Left renal pelvis (tissue), 4 donors: ENCODE measurements at places on chromosomes 2 and 18.

DNA sequence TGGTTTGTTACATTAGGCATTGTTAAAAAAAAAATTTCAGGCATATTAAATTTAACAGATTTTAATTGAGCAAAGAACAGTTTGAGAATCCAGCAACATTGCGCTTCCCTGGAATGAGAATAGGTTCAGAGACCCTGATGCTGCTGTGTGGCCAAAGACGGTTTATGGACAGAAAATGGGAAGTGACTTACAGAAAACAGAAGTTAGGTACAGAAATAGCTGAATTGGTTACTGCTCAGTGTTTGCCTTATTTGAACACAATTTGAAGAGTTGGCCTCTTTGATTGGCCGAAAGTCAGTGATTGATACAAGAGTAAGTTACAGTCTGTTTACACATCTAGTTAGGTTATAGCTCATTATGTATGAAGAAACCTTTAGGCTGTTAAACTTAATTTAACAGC, 6.0 kb upstream of the NEDD4L start:
- DNase-seq = no peak

DNA sequence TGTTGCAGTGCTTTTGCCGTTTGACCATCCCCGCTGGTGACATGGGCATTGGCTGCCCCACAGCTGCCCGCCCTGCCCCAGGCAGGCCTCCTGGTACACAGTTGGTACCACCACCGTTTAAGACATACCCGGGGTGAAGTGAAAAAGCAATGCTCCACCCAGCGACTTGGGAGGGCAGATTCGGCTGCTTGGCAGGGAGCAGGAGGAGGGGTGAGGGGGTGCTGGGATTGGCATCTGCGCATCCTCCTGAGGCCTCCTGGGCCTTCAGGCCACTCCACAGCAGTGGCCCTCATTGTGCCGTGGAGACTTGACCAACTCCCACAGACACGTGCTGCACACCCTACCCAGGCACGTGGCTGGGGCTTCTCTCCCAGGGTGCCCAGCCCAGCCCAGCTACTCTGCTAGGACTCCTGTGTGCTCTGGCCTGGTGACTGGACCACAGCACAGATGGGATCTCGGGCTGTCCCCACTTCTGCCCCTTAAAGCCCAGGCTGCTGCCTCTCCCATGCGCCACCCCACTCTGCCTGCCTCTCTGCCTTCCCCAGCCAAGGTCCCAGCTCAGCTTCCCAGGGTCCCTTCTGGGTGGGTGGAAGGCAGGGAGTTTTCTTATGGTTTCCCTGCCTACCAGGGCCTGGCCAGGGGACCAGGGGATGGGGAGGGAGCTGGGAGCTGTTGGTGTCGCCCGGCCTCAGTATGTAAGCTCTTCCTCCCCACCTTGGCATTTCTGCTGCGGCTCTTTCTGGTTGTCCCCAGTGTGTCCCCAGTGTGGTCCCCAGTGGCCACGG, 157.0 kb upstream of the HS6ST1 start:
- no peak for DNase-seq

DNA sequence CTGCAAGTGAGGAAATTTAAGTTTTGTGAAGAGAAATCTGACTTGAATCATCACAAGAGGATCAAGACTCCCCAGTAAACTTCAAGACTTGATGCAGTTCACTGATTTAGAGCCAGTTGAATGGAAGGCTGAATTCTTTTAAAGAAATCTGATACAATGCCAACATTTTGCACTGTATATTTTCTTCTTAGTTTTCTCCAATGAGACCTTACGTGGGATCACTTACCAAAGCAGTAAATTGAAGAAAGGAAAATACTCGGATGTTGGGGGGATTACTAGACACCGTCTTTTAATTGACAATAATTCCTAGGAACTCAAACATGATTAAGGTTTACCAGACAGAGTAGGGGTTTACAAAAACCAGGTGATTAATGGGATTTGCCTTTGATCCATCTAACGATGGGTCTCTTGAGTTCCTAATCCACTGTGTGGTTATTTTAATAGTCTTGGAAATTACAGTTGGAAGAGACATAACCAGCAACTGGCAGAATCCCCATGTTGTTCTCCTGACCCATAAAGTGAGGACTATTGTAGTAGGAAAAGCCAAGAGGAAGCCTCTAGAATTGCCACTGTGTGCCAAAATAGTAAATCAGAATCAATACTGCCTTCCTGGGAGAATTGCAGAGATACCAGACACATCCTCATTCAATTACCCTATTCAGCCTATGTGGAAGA, 354.5 kb downstream of the PID1 start:
- DNase-seq = no peak

- no peak for DNase-seq
Observed at GRCh38 chr18:22504251-22505030, 86.7 kb upstream of the CTAGE1 start.

GRCh38 chr18:63637703-63638102, 6.4 kb downstream of the SERPINB4 start:
- DNase-seq = no peak

- DNase-seq = no peak
Observed at GRCh38 chr2:203948733-203949132, 12.2 kb downstream of the ICOS start.

DNA sequence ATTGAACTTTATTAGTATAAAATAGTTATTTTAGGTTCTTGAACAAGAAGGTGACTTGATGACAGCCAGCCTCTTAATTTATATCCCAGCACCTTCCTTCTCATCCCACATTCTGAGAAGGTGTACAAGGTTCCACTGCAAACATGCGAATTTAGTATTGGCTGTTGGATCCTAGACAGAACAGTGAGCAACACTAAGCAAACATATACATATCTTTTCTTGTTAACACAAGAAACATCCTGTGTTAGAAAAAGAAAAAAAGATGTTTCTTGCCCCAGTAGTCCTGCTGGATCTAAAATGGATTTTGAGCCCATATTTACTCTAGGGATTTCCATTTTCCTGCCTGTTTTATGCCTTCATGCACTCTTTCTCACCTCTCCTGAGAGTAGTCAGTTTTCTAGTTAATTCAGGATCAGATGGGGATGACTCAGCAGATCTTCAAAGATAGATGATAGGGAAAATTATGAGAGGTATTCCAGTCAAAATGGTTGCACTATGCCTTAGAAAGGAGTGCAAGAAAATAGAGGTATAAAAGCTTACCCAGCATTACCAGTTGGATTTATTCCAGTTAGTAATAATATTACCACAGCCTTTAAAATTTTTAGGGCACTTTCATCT, 336.5 kb downstream of the MEIS1 start:
- no peak for DNase-seq

DNA sequence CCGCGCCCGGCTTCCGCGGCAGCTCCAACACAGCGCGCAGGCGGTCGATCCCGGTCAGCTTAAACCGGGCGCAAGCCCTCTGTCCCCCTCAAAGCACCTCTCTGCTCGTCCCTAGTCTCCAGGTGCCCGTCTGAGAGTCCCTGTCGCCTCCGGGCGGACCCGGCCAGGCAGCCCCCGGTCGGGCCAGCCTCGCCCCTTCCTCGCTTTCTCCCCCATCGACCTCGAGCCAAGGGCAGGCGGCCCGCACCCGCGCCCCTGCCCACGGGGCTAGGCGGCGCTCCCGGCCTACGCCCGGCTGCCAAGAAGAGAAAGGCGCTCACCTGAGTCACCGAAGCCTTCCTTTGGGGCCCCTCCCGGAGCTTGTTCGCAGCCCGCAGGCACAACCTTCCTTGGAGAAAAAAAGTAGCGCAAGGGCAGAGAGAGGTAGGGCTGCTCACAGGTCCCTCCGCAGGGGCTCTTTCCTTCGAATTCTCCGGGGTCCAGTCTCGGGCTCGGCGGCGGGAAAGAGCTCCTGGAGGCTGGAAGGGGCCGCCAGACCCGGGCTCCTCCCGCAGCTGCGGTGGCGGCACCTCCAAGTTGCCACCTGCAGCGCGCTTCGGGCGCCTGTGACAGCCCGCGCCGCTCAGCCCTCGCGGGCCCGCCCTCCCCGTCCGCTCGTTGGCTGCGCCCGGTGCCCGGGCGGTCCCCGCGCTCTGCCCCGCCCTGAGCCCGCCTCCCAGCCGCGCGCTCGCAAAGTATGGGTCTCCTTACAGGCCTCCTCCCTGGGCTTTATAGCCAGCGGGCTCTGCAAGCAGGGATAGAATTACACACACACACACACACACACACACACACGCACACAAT, 86.5 kb upstream of the EPB41L3 start:
- DNase-seq = no peak

DNA sequence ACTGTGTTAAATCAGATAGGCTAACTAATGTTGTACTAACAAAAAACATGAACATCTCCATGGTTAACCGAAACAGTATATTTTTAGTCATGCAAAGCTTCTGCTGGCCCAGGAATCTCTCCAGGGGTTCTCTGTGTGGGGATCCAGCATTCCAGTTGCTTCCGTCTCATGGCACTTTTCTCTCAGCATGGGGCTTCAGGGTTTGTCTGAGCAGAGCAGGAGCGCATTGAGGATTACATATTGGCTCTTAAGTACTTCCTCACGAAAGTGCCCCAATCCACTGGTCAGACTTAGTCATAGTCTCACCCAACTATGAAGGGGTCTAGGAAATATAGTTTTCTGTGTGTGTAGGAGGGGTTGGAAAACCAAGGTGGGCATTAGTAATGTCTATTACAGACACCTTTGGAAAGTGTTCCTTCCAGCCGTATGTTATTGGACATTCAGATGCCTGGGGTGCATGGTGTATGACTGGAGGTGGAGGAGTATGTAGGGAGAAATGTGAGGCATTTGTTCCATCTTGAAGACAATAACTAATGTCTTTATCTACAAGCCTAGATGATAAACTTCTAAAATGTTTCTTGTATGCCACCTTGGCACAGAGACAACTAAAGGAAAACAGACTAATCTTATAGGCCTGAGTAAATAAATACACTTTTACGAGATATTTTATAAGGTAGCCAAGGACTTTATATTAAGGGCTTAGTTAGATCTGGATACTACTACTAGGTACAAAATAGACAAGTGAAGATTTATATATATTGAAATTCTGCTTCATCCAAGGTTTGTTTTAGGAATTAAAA, 123.8 kb upstream of the ZEB2 start:
- no peak for DNase-seq

DNA sequence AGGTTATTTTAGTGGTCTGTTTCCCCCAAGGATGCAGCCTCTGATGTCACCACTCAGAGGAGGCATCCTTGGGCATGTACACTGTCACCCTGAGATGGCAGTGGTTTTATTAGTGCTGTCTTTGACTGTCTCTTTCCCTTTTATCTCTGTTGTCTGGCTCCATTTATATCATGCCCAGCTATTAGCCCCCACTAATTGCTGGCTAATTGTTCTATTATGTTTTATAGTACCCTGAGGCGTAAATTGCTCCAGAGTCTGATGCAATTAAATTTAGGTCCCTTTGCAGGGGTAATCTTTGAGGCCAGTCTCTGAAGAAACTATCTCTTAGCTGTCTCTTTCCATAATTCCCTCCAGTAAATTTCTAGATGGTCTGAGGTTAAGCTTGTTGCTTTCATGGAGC, 301.0 kb upstream of the KLHL29 start:
- no peak for DNase-seq

DNA sequence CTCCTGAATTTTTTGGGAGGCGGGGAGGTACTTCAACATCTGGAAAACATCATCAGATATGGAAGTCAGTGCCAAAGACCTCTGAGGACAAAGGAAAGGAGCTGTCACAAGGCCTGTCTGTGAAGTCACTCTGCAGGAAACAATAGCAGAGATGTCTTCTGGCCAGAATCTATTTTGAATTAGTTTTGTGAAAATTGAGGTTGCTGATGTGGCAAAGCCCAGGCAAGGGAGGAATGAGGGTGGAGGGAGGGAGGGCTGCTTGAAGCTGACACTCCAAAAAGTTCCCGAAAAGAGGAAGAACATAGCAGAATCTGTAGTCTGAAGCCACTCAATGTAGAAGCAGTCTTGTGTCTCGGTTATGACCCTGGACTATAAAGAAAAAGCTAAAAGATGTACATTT, 151.1 kb upstream of the LHCGR start:
- no peak for DNase-seq

GRCh38 chr2:224134003-224134734, 95.1 kb upstream of the SERPINE2 start:
- no peak for DNase-seq

DNA sequence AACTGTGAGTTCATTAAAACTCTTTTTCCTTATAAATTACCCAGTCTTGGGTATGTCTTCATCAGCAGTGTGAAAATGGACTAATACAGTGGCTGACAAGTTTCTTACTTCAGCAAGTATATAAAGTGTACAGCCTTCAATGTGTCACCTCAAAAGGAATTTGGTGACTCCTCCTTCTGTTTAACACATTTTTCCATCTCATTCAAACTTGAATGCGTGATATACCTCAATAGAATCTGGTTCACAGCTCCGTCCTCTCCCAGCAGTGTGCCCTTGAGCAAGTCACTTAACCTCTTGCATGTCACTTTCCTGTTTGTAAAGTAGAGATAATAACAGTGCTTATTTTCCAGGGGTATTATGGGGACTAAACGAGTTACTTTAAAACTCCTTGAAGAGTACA, 159.6 kb downstream of the CCBE1 start:
- no peak for DNase-seq

DNA sequence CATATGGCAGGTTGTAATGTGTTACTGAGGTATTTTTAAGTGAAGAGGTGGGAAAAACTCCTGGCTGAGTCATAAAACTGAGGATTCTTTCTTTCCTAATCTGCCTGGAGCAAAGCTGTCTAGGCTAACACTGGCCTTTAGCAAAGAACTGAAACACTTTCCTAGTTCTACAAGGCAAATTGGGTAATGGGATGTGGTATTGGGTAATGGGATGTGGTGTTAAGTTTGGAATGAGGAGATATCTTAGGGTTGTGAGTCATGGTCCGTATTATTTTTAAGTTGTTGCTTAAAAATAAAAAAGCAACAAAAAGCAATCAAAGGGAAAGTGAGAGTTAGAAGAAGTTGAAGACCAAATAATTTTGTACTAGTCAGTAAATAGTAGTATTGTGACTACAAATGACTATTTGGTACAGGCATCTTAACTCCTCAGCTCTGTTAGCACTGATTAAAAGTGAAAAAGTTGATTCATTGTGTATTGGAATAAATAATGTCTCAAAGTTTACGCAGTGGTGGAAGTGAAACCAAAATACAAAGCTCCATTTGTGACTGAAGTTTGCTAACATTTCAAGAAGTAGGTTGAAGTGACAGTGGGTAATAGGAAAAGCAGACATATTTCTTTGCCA, 216.8 kb downstream of the CAMKMT start:
- no peak for DNase-seq

- no peak for DNase-seq
Observed at GRCh38 chr2:146927080-146927711, 917.6 kb upstream of the ACVR2A start.

- no peak for DNase-seq
Observed at GRCh38 chr2:110866045-110866444, 133.7 kb downstream of the ACOXL start.

GRCh38 chr2:98478907-98479306, 34.2 kb downstream of the INPP4A start:
- no peak for DNase-seq
